ENCODE measurements at places on chromosomes 3 and 15.

DNA sequence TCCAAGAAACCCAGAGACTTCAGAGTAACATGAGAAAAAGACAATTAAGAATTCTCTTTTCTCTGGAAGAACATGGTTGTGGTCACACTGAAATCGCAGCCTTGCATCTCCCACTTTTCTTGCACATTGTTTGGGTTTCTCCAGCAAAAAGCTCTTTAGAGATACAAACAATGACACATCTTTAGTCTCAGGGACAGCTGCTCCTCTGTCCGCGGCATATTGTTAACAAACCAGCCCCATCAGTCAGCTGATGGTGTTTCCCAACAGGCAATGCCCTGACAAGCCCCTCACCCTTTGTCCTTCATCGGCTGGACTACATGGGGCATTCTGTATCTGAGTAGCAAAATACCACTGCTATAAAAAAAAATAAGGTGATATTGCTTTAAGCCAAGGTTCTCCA, 53.4 kb downstream of the UMPS start:
- no peak for DNase-seq

GRCh38 chr3:36891701-36892160, 53.1 kb downstream of the TRANK1 start:
- no peak for DNase-seq

DNA sequence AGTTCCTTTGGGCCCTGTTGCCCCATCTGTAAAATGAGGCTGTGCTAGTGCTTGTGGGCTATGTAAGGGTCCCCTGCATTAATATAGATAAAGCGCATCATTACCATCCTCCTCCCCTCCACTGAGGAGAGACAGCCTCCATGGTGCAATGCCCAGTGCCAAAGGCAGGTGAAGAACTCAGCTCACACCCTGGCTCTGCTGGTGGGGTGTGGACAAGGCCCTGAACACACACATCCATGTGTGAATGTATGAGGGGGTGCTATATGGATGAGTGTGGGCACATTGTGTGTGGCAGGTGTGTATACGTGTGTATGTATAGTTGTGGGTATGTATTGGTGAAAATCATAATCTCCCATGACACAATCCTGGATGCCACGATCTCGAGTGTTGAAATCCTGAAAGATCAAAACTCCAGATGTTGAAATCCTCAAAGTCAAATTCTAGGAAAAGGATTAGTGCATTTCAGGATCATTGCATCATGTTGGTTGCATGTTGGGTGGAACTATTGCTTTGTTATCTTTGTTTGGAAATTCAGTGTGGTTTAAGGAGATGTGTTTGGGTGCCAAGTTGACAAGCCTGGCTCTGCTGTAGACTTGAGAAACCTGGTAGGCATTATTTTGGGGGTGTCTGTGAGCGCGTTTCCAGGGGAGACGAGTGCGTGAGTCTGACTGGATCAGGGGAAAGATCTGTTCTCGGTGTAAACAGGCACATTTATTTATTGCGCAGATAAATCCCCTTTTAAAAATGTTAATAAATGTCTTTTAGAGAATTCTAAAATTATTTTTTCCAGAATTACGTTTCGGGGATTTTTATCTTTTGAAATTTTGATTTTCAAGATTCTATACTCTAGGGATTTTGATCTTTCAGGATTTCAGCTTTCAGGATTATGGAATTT, 42.0 kb upstream of the SEC61A1 start:
- no peak for DNase-seq

DNA sequence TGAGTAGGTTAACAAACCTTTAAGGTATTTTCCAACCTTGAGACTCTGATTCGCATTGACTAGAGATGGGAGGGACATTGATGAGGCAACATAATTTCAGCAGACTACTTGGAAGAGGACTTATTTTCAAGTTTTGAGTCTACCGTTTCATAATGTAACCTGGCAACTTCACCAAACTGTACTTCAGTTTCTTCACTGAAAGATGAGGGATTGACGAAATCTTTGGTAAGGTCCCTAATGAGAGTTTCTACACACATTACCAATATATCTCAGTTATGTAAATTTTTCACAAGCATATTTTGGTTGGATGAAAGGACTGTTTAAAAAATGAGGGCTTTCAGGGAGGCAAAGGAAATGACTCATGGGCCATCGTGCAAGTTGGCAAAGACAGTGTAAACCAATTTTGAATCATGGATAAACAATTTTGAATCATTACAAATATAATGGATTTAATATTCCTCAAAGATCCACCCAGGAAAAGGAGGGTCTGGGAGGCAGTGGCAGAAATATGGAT, 28.7 kb upstream of the SEMA6D start:
- DNase-seq, result no peak

- no peak for DNase-seq
Measured at GRCh38 chr15:99651023-99651807, 82.0 kb downstream of the LYSMD4 start.

- no peak for DNase-seq
Measured at GRCh38 chr3:108546247-108546646, 35.9 kb upstream of the MYH15 start.

- no peak for DNase-seq
Measured at GRCh38 chr3:142963234-142963515, 299 bp downstream of the PAQR9 start.
